ENCODE measurements at places on chromosomes 1 and 21. TPM values are rescaled to one million over a fixed set of nuclear protein-coding genes. Genes with fewer than 3 reads are reported as not detected.

The MDM4 gene
- total RNA-seq, result 106 TPM

GRCh38 chr1:107430540-107431228, 289.8 kb downstream of the NTNG1 start:
- no peaks in the 10 kb centered on the region for H3K36me3 ChIP-seq
- peaks cover 8% of the 10 kb centered on the region for H3K4me1 ChIP-seq
- H3K27me3 ChIP-seq, result no peaks in the 10 kb centered on the region

DNA sequence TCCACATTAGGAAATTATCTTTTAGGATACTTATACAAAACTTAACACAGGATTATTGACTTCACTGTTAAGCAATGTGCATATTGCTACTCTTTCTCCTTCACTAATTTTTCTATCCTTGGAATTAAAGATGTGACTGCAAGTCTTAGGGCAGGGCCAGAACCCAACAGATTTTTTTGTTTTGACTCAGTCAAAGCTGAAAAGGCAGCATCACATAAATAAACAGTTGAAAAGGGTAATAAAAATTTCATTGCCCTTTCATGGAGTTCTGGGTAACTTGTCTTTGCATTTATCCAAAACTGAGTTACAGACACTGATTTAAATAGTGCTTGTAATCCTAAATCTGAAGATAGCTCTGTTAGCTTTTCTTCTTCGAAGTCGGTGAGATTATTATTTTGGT, 1.9 kb upstream of the TMEM35B start:
- DNase-seq, result no peak
- H3K27ac ChIP-seq, result no peak overlapping the region
- no peaks in the 10 kb centered on the region for H3K27me3 ChIP-seq
- no peak overlapping the region for H3K4me3 ChIP-seq
- peaks cover 31% of the 10 kb centered on the region for H3K36me3 ChIP-seq
- H3K4me1 ChIP-seq, result peaks cover 8% of the 10 kb centered on the region

The CFAP57 gene
- 0.56 TPM for total RNA-seq

GRCh38 chr1:160761886-160762285, 22.8 kb downstream of the SLAMF7 start:
- no peak overlapping the region for H3K4me3 ChIP-seq
- H3K27me3 ChIP-seq, result peaks cover 14% of the 10 kb centered on the region
- no peaks in the 10 kb centered on the region for H3K4me1 ChIP-seq
- H3K27ac ChIP-seq, result no peak overlapping the region
- H3K36me3 ChIP-seq, result no peaks in the 10 kb centered on the region

- H3K4me1 ChIP-seq, result peaks cover 10% of the 10 kb centered on the region
- no peak overlapping the region for H3K27ac ChIP-seq
- no peak overlapping the region for H3K4me3 ChIP-seq
- no peak for DNase-seq
- H3K36me3 ChIP-seq, result no peaks in the 10 kb centered on the region
- H3K27me3 ChIP-seq, result no peaks in the 10 kb centered on the region
Observed at GRCh38 chr1:229102741-229103391, 168.0 kb upstream of the RAB4A start.

- peaks cover 78% of the 10 kb centered on the region for H3K4me1 ChIP-seq
- H3K36me3 ChIP-seq, result no peaks in the 10 kb centered on the region
- no peak for DNase-seq
- no peak within 1 kb of the TSS for H3K4me3 ChIP-seq
- no peaks in the 10 kb centered on the region for H3K27me3 ChIP-seq
- no peak within 1 kb of the TSS for H3K27ac ChIP-seq
Observed at GRCh38 chr1:157776971-157777391, at the start of gene FCRL2. Gene FCRL2, minus strand, starts transcription at chr1:157777132. Its CDS starts 59 bp downstream, at chr1:157777073.

DNA sequence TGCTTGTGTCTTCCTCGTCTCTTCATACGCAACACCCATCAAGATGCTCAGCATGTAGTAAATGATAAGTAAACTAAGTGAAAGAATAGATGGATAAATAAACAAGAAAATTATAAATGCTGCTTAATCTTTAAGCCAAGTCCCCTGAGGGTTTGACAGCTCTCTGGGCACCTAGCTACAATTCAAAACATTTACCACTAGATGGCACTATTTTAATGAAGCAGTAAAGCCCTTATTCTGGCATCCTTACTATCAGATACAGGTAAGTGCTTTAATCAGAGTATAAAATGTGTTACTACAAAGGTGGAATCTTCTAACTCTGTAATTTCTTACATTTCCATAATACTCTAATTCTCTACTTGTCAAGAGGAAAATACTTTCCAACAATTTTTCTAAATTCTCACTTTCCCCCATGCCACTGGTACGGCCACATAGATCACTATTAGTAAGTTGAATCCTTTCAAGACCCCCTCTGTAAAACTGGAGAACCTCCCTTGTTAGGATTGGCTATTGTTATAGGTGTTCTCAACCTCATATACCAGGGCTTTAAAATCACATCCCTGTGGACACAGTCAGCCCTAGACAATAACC, 137.8 kb downstream of the BARHL2 start:
- peaks cover 30% of the 10 kb centered on the region for H3K27me3 ChIP-seq
- no peaks in the 10 kb centered on the region for H3K4me1 ChIP-seq
- H3K27ac ChIP-seq, result no peak overlapping the region
- no peak overlapping the region for H3K4me3 ChIP-seq
- no peaks in the 10 kb centered on the region for H3K36me3 ChIP-seq

- H3K4me1 ChIP-seq, result no peaks in the 10 kb centered on the region
- H3K4me3 ChIP-seq, result no peak overlapping the region
- H3K36me3 ChIP-seq, result no peaks in the 10 kb centered on the region
- H3K27ac ChIP-seq, result no peak overlapping the region
Observed at GRCh38 chr1:3423245-3423829, 31.1 kb upstream of the ARHGEF16 start.

GRCh38 chr1:35222322-35223083, 29.6 kb upstream of the SFPQ start:
- no peaks in the 10 kb centered on the region for H3K27me3 ChIP-seq
- H3K4me3 ChIP-seq, result no peak overlapping the region
- DNase-seq, result no peak
- no peaks in the 10 kb centered on the region for H3K36me3 ChIP-seq

DNA sequence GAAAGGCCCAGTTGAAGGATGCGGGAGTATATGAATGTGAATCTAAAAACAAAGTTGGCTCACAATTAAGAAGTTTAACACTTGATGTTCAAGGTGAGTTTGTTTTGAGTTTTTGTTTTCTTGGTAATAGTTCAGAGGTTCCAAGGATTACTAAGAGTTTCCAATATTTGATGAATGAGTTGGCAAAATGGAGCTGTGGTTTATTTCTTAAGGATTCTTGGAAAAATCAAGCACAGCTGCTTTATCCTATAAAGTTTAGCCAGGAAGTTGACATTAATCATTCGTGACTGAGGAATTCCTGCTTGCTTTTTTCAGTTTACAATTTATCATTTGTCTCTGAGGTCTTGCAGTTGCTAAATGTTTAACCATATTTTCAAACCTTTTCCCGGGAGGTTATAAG, 15.1 kb downstream of the VCAM1 start:
- no peaks in the 10 kb centered on the region for H3K27me3 ChIP-seq
- no peaks in the 10 kb centered on the region for H3K36me3 ChIP-seq
- H3K4me1 ChIP-seq, result no peaks in the 10 kb centered on the region
- no peak for DNase-seq

The EPHB2 gene
- 19.3 TPM for total RNA-seq

Data from Calu3 (cell line).